ENCODE measurements at places on chromosomes 6 and 20.
A peak's percentile ranks its signal among the peaks of the same experiment; 100 is the strongest.

GRCh38 chr20:42846784-42847490 is 342.8 kb downstream of the PTPRT start:
- ATAC-seq: no peak

DNA sequence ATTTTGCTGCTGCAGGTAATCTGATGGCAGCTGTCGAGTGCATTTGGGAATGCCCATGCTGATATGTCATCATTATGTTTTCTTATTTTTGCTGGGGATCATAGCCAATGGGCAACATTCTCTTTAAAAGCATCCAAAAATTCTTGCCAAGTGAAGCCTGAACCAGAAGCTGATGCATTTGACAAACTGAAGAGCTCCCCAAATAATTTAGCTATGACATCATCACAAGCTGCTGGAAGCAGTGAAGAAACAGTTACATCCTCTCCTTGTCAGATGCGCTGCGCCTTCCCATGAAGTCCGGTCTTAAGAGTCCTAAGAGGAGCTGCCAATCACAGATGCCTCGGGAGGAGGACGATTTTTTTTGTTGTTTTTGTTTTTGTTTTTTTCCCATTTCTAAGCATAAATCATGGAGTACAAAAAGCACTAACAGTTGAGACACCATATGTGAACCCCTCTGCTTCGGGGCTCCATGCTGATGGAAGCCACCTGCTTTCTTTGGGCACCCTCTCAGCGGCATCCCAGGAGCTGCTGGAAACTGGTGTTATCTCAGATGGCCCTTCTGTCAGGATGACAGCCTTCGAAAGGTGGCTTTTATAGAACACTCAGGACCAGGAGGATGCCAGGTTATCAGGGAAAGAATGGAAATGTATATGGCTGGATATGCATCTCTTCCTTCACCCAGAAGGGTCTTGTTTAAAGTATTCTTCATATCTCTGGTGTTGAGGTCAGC is 56.1 kb upstream of the FOXQ1 start:
- ATAC-seq: no peak

DNA sequence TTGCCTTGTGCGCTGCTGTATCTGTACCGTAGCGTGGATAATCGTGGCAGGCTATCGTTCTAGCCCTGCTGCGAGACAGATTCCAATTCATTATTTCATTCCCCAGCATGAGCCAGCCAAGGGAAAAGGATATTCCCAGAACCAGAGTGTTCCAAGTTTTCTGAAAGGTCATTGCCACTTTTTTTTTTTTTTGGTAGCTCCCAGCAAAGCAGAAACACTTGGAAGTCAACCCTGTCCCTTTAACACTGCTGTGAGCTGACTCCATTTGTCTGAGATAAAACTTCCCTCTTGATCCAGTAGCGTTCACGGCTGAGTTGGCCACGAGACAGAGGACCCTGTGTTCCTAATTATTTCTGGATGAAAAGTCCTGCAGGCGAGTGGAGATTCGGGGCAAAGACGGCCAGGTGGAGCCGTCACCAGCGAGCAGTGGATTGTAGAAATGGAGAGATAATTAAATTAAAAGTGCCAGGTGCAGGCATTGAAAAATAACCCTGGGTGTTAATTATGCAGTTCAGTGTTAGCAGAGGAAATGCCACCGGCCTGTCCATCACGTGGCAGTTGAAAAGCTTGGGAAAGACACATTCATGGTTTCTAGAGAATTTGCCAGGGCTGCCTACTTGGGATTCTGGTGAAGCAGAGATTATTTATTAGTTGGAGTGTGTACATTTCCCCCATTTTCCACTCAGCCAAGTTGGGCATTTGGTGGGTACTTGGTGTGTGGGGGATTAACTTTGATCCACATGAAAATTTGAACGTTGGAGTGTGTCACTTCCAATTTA is 164.2 kb downstream of the SLC24A3 start:
- no peak for ATAC-seq

- ATAC-seq: no peak
These were observed 223.7 kb upstream of the SULF2 start for GRCh38 chr20:48008850-48009515.

- peak; percentile 50 for ATAC-seq
These were observed 118.3 kb downstream of the STXBP5 start for GRCh38 chr6:147322299-147323162.

DNA sequence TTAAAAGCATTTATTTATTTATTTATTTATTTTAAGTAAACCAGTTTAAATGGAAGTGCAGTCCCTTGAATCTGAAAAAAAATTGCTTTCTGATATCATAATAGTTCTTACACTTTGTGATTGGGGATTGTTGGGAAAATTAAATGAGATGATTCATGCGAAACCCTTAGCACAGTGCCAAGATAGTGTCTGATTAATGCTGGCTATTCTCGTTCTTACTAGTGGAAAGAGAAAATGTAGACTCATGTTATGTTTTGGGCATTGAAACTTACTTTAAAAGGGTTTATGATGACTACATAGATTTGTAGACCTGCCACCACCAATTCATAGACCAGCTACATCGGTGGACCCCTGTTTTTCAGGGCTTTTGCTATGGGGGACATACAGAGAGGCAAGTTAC is 229.2 kb upstream of the ZFP64 start:
- no peak for ATAC-seq

- ATAC-seq: no peak
These were observed 126.2 kb downstream of the RNF144B start for GRCh38 chr6:18513253-18513798.

- no peak for ATAC-seq
These were observed 11.0 kb upstream of the SNRPC start for GRCh38 chr6:34746104-34746846.

DNA sequence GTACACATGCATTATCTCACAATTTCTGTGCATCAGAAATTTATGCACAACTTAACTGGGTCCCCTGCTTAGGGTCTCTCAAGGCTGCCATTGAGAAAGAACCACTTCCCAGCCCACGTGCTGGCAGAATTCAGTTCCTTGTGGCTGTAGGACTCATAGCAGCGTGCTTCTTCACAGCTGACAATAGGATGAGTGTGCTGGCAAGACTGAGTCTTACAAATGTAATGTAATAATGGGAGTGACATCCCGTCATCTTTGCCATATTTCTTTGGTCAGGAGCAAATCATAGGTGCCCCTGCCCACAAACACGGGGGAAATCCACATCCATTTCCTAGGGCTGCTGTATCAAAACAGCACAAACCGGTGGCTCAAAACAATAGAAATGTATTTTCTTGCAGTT is 77.4 kb downstream of the FIG4 start:
- ATAC-seq: no peak

GRCh38 chr6:56255349-56255748 is 8.0 kb upstream of the COL21A1 start:
- ATAC-seq: no peak

- no peak for ATAC-seq
These were observed 12.5 kb upstream of the BCKDHB start for GRCh38 chr6:80094017-80094416.

DNA sequence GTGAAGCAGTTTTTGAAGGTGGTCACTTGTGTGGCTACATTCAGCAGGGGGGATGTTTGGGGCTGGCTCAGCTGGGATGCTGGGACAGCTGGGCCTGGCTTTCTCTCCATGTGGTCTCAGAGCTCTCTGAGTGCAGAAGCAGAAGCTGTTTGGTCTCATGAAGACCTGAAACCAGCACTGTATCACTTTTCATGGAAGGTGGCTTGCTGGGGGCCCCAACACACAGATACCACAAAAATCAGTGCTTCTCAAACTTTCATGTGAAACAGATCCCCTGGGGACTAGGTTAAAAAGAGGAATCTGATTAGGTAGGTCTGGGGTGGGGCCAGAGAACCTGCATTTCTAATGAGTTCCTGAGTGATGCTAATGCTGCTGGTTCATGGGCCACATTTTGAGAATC is 347.3 kb downstream of the DHX35 start:
- ATAC-seq: no peak

DNA sequence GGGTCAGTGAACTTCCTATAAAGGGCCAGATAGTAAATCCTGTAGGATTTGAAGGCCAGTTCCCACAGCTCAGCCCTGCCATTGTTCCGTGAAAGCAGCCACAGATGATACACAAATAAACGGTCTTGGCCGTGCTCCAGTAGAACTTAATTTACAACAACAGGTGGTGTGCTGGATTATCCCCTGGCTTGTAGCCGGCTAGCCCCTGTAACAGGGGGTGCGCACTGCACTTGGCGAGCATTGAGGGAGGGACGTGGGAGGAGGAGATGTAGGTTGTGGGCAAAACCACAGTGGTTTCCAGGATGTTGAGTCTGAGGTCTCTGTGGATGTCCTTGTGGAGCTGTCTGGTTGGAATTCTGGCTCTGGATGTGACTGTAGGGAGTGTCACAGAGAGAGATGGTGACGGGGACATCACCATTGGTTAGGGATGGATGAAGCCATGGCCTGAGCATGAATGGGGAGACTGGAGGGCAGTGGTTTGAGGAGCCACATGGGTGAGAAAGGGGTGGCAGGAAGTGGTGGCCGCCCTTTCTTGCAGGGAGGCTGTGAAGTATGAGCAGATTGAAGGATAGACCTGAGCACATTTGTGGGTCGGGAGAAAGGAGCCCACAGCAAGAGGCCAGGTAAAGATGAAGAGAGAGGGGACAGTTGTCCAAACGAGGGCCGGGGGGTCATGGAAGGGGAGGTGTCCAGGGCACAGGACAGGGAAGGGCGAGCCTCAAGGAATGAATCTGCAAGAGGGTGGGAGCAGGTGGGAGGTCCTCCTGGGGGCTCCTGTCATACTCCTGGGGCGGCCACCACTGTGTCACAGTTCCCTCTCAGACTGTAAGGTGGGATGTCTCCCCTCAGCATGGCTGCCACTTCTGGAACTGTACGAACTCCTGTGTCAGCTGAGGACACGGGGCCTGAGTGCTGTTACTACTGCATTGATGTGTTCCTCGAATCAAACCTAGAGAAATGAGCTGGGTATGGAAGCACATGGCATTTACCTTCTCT is 53.6 kb downstream of the CDH26 start:
- ATAC-seq: no peak

- ATAC-seq: no peak
These were observed 267.7 kb downstream of the HAO1 start for GRCh38 chr20:7672571-7672970.

- ATAC-seq: no peak
These were observed 552.3 kb downstream of the KIF16B start for GRCh38 chr20:16020971-16021370.

GRCh38 chr6:81820980-81821379 is 68.5 kb upstream of the TENT5A start:
- ATAC-seq: no peak

GRCh38 chr6:136962661-136963060 is 40.6 kb downstream of the SLC35D3 start:
- ATAC-seq: no peak

- no peak for ATAC-seq
These were observed 597.5 kb upstream of the JAG1 start for GRCh38 chr20:11271319-11271718.

DNA sequence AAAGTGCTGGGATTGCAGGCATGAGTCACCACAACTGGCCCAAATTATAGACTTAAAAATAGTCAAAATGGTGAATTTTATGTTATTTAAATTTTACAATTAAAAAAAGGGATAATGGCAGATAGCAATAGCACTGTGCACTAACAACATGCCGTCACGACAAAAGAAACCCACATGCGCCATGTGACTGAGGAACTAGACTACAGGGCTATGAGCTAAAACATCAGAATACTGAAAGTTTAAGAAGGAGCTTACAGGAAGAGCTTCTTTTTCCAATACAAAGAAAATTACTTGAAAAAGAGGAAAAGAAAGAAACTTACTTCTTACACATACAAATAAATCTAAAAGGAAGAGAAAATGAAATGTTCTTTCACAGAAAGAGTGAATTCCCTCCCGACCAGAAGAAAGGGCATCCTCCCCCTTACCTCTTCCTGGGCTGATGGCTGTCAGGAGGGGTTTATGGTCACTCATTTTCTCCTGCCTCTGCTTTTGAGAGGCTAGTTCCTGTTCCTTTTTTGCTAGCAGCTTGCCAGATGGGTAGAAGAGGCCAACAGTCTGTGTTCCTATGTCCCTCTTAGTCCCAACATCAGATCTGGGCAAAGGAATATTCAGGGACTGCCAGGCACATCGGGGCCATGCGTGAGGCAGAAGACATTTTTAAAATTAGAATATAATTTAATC is 54.5 kb downstream of the DZANK1 start:
- ATAC-seq: no peak

DNA sequence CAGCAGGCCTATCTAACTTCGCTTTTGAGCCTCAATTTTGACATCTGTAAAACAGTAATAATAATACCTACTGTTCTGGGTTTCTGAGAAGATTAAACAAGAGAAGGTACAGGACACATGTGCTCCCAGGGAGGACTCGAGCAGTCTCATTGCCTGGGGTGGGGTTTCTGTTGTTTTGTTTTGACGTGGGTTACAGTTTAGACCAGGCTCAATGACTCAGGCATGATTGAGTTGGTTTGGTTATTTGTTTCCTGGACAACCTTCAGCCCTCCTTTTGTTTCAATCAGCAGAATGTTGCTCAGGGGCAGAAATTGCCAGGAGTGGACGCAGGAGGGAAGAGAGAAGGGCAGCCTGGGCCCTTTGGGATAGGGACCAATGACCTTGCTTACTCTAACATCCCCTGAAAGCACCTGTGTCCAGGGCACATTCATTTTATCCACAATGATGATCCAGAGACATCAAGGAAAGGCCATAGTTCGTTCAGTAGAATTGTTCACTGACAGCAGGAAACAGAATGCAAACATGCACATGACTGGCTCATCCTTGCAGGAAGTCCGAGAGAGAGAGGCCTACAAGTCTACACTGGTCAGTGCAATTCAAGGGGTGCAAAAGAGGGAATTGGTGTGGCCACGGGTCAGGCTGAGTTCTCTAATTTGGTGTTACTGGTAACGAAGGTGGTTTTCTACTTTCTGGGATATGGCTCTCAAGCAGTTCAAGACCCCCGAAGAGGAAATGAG is 74.5 kb upstream of the MRPS10 start:
- no peak for ATAC-seq

DNA sequence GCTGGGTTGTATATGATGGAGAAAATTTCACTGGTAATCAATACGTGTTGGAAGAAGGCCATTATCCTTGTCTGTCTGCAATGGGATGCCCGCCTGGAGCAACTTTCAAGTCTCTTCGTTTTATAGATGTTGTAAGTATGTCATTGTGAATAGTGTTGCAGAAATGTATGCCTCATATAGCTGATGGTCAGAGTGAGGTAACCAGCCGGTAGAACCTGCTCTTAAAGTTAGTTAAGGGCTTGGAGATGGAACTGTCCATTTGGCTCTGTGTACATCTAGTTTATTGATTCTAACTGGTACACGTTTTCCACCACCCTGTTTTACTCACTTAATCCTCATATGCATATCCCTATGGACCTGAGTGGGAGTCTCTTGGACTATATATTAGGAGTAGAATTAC is 73.5 kb downstream of the RTN4IP1 start:
- ATAC-seq: no peak

- peak; percentile 75 for ATAC-seq
These were observed 83.5 kb upstream of the SPTLC3 start for GRCh38 chr20:12925210-12925755.

All from gastroesophageal sphincter (tissue), 4 donors.